ENCODE measurements at places on chromosomes 6 and 20.

DNA sequence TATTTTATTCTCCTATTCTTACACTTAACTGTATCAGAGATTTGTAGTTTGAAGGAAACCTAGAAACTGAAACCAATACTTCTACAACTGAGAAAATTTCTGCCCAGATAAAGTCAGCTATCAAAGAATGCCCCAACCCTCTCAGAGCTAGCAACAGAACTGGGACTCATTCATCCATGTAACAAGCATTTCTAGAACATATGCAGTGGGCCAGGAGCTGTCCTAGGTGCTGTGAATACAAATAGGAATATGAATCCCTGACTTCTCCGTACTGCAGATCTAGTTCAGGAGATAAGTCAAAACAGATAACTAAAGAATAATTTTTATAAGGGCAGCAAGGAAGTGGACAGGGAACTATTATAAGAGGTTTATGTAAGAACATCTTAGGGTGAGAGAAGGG lies 654.1 kb upstream of the NOX3 start:
- DNase-seq: no peak

GRCh38 chr6:138485005-138485545 lies 14.2 kb downstream of the NHSL1 start:
- DNase-seq: no peak

- DNase-seq: no peak
Measured at GRCh38 chr6:88163616-88164015, 2.5 kb downstream of the CNR1 start.

- DNase-seq: no peak
Measured at GRCh38 chr6:145848541-145848940, 33.9 kb upstream of the FBXO30 start.

GRCh38 chr20:43726811-43727338 lies at the start of gene GTSF1L:
Gene GTSF1L, minus strand, starts transcription at chr20:43727002. Its CDS starts 308 bp downstream, at chr20:43726694.
- no peak for DNase-seq

DNA sequence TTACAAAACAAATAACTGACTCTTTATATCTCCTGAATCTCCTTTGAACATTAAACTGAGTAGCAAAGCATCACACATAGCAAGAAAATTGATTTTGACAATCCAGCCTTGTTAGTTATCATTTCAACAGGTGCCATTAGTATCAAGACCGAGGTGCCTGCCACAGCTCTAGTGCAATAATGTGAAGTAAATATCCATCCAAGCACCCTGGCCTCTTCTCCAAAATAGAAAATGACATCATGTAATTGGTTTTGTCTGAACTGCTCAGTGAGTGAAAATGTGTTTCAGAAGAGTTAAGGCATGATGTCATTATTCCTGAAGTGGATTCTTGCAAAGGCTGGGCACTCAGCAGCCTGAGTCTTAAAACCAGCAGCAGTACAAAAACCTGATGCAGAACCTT lies 341.4 kb downstream of the PLCB1 start:
- DNase-seq: no peak

Measured in stimulated activated CD4-positive, alpha-beta T cell treated with anti-CD3 and anti-CD28 coated beads, Interleukin-15, amount 100 ng/mL, for 1 hour (primary cell).